Stomach (tissue), 19 donors: ENCODE measurements at places on chromosomes 16 and 17. TPM values are rescaled to one million over a fixed set of nuclear protein-coding genes. Genes with fewer than 3 reads are reported as not detected.

DNA sequence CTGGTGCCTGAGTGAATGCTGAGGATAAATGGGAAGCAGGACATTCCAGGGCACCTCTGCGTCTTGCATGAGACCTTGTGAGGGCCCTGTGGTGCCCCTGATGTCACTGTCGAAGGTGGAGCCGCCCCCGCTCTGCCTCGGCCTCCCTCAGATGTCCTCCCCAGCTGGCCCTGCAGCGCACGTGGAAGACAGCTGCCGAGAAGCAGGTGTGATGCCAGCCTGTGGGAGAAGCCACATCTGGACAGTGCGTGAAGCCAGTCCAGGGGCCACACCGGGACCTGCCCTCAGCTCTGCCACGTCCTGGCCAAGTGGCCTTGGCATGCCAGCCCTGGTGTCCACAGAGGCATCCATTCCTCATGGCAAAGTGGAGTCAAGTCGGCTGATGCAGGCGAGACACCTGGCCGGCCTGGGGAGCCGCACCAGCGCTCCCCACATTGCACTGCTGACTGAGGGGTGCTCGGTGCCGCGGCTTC lies 21.6 kb upstream of the METRNL start:
- no peak overlapping the region for H3K4me3 ChIP-seq
- H3K4me1 ChIP-seq, result peaks cover 5% of the 10 kb centered on the region
- H3K27ac ChIP-seq, result no peak overlapping the region
- H3K36me3 ChIP-seq, result no peaks in the 10 kb centered on the region
- no peak for DNase-seq
- H3K27me3 ChIP-seq, result no peaks in the 10 kb centered on the region

DNA sequence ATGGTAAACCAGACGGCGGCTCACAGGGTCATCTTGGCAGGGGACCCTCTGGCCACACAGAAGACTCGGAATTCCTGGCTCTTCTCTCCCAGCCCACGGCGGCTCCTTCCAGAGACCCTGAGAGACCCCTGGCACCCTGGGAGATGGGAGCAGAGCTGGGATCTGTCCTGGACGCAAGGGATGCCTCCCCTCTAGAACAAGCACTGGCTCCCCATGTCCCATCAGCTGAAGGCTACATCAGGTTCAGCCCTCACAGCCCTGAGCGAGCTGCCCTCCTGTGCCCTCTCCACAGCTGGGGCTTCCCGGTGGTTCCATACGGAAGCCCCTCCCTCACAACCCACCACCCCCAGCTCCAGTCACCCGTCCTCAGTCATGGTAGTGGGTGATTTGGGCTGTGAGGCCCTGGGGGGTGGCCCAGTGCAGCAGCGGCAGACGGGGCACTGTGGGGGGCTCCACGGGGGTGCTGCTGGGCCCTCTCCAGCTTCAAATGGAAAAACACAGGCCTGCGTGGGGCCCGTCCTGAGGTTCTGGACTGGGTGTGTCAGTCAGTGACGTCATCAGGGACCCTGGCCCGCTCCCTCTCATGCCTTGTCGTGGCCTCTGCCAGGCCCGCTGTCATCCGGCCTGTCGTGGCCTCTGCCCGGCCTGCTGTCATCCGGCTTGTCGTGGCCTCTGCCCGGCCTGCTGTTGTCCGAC lies 13.0 kb upstream of the CBFA2T3 start:
- H3K4me1 ChIP-seq, result no peaks in the 10 kb centered on the region
- peaks cover 36% of the 10 kb centered on the region for H3K27me3 ChIP-seq
- no peaks in the 10 kb centered on the region for H3K36me3 ChIP-seq
- no peak overlapping the region for H3K4me3 ChIP-seq
- no peak for DNase-seq

GRCh38 chr16:12120217-12120981 lies 143.9 kb downstream of the SNX29 start:
- no peaks in the 10 kb centered on the region for H3K27me3 ChIP-seq
- no peak overlapping the region for H3K27ac ChIP-seq
- no peak overlapping the region for H3K4me3 ChIP-seq

GRCh38 chr17:2710071-2710802 lies 1.3 kb downstream of the CLUH start:
- H3K27ac ChIP-seq, result peak overlapping the region; percentile 85
- no peaks in the 10 kb centered on the region for H3K27me3 ChIP-seq
- peaks cover 67% of the 10 kb centered on the region for H3K4me1 ChIP-seq

Gene ZNF174
- 12.5 TPM for total RNA-seq

Gene OR2C1
- not detected for total RNA-seq

Gene SPATA22
- not detected for total RNA-seq
